ENCODE measurements at places on chromosomes 1 and 21.

DNA sequence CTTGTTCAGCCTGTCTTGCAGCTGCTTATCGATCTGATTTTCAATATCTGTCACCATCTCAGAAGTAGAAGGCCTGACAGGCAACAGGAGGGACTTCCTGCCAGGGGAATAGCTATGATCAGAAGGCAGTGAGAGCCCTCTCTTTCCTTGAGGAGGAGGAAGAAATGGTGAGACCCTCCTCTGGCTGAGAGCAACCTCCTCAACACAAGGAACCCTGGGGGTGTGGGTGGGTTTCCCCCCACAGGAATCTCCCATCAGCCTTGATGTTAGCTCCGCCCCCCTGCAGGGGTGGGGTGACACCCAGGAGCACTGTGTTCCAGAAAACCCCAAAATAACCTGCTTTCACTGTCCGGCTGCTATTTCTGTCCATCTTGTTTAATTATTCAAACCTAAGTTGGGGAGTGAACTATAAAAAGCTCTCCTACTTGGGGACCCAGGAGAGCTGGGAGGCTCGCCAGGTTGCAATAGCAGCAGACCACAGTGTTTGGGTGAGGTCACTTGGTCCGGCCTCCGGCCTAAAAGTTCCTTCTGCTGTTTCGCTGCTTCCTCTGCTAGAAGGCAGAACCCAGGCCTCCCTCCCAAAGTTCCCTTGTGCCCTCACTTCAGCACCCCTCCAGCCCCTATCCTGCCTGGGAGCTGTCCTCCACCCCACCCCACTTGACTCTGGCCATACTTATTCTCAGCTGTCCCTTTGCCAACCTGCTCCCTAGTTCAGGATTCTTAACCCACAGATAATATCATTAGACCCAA, 7.8 kb upstream of the MEF2D start:
- DNase-seq: no peak

- DNase-seq: peak; percentile 5
Observed at GRCh38 chr1:213014642-213015041, 1.0 kb downstream of the ANGEL2 start.

GRCh38 chr1:80536461-80536860, 1264.3 kb upstream of the ADGRL2 start:
- DNase-seq: no peak

DNA sequence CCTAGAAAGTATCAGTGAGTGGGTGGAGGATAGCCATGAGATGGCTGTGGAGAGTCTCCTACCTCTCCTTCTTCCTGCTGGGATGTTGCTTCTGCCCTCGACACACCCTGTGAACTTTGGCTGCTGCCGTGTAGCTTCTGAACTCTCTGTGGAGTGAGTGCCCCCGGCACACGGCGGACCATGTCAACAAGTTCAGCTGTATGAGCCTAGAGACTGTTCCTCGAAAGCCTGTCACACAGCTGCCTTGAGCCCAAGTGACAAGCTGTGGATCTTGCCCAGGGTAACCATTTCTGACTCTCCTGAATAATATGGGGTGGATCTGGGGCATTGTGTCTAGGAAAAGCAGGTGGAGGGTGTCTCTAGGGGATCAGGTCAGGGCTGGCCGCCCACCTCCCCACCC, 143.2 kb downstream of the NOS1AP start:
- no peak for DNase-seq

DNA sequence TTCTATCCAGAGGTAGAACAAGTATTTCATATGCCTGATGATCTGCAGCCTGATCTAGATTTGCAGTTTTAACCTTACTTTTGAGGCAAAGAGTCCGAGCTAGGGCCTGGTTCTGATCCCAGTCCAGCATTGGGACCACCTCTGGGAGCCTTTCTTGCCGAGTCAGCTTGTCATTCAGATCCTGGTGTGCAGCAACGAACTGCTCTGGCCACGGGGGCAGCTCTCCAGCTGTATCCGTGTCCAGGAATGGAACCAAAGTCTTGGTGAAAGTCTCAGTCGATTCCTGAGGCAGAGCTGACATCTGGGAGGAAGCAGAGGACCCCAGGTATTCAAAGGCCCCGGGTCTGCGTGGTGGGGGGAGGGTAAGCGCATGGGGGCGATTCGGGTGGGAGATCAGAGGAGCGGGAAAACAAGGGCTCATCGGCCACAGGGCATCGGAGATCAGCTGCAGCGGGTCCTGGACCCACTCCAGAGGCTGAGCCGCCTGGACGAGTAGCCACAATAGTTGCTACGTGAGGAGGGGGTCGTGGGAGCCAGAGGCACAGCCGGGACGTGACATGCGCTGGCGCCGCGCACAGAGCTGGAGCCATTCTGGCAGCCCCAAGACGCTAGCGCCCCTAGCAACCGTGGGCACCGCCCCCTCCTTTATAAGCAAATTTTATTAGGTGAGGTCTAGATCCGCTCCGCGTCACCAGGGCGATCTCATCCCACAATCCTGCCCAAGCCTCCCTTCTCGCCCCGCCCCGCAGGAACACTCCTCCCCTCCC, 32.4 kb upstream of the BSDC1 start:
- no peak for DNase-seq

GRCh38 chr1:195577748-195578147, 1030.5 kb downstream of the KCNT2 start:
- DNase-seq: no peak

GRCh38 chr1:205528446-205528886, 24.0 kb downstream of the CDK18 start:
- DNase-seq: no peak

DNA sequence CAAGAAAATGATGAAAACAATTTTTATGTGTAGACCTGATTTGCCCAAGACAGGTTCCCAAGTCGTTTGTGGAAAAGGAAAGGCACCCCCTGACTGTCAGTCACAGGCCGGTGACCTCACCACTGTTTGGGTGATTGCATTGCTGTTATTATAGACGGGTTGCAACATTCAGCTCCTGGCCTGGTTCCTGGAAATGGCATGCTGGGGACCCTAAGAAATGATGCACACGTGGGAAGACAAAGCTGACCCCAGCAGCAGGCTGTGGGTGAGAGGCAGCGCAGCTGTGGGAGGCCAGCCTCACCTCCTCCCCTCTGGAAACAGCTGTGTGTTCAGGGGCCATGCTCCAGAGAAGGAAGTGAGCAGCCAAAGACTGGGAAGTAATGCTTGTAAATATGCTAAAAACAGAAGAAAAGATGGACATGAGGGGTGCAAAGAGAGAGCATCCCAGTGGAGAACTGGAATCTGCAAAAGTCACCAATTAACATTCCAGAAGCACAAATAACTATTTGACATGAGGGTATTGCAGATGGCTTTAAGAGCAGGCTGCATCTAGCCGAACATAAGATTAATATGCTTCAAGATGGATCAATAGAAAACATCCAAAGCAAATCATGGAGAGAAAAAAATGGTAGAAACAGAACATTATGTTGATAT, 23.4 kb upstream of the ABCG1 start:
- no peak for DNase-seq

DNA sequence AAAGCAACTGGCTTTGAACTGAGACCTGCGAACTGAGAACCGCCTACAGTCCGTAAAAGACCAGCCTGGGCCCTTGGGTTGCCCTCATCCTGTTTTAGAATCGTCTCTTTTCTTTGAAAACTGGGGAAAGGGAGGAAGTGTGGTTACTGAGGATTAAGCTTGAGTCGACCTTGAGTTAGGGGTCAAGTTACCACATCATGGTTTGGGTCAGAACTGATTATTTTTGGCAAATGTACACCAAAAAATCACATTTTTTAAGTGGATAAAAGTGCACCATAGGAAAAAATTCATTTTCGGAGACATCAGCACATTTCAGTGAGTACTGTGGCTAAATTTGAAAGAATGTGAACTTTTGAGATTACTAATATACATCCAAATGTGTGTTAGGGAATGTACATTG, 76.9 kb upstream of the KAZN start:
- DNase-seq: no peak

DNA sequence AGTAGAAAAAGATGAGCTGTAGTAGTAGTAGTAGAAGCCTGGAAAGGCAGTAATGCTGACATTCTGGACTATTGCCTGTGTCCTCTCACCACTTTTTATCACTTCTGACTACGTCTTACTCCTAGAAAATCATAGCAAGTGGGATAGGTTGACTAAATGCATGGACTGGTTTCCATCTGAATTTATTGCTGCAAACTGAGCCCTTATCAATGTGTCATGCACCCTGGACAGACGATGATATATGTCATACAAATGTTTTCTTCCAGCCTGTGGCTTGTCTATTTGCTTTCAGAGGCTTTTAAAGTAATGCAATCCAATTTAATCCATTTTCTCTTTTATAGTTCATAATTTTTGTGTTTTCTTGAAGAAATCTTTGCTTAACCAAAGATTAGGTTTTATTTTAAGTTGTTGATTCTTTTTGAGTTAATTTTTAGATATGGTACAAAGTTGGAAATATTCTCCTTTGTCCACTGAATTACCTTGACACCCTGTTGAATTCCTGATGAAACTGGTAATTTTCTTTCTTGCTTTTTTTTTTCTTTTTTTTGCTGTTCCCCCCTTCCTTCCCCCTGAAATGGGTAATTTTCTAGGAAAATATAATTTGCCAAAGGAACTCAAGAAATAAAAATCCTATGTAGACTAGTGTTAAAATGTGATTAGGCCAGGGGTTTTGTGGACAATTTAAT, 47.1 kb downstream of the PHACTR4 start:
- DNase-seq: no peak

GRCh38 chr1:7666249-7666648, 104.8 kb upstream of the VAMP3 start:
- no peak for DNase-seq

GRCh38 chr1:198919667-198920398, 281.0 kb downstream of the PTPRC start:
- no peak for DNase-seq

Measured in NCI-H774 (cell line).